Activated T-cell treated with anti-CD3 and anti-CD28 coated beads for 48 hours (primary cell): ENCODE measurements at places on chromosomes 5 and 9.

GRCh38 chr9:98331536-98332259 is 76.2 kb upstream of the TBC1D2 start:
- DNase-seq: no peak

- no peak for DNase-seq
Observed at GRCh38 chr5:148398698-148399121, 15.0 kb downstream of the FBXO38 start.

- no peak for DNase-seq
Observed at GRCh38 chr5:168056499-168057182, 234.8 kb upstream of the WWC1 start.

DNA sequence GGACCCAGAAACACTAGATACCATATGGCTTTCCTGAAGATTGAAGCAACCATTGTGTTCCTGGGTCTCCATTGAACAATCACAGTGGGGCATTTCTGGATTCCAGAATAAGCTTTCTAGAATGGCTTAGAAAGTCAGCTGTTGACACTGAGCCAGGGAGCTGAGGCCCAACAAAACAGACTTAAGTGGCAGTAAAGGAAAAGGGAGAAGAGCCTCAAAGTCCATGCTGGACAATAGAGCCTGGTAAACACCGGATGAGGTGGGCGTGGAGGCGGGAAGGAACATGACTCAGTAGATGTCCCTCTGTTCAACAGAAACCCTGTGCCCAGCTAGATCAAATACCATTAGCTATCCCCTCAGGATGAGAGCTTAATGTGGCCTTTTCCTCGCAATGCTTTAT is 14.8 kb downstream of the SPARC start:
- no peak for DNase-seq
